ENCODE measurements at places on chromosomes 1 and 21. TPM values are rescaled to one million over a fixed set of nuclear protein-coding genes. Genes with fewer than 3 reads are reported as not detected.

The FAM151A gene
- not detected for total RNA-seq

The PLA2G5 gene
- total RNA-seq, result not detected

The FBLIM1 gene
- 23.5 TPM for total RNA-seq

The TEX38 gene
- total RNA-seq, result not detected

The GPR153 gene
- total RNA-seq, result 1.2 TPM
